ENCODE measurements at places on chromosomes 5 and 9.

DNA sequence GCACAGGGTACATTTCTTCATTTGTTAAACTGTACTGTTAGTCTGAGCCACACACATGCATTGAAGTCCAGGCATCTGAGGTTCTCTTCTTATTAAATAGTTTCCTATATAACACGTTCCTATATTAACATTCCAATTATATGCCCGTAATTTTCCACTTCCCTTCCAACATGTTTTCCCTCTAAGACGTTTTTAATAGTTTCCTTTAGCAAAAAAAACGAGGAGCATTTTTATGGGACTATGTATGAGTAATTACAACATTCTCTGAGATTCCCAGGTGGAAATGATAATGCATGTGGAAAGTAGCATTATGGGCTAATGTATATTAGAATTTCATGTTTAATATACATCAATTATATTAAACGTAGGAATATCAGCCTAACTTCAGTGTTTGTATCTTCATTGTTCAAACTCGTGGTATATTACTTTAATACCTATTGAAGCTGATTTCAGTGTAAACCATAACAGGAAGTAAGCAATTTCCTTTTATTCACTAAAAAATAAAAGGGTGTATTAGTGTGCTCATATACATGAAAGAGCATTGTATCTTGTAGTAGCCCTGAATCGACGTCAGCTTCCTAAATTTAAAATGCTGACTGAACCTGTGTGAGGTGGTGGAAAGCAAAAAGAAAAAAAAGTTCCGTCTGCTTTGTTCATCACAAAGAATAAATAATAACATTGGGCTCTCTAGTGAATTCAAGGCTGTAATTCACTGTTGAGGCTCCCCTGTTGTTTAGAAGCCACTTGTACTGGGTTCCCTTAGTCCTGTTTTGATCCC, 11.3 kb downstream of the SMARCA2 start:
- no peak for DNase-seq

- no peak for DNase-seq
These were observed 25.7 kb upstream of the FAM81B start for GRCh38 chr5:95365302-95366095.

DNA sequence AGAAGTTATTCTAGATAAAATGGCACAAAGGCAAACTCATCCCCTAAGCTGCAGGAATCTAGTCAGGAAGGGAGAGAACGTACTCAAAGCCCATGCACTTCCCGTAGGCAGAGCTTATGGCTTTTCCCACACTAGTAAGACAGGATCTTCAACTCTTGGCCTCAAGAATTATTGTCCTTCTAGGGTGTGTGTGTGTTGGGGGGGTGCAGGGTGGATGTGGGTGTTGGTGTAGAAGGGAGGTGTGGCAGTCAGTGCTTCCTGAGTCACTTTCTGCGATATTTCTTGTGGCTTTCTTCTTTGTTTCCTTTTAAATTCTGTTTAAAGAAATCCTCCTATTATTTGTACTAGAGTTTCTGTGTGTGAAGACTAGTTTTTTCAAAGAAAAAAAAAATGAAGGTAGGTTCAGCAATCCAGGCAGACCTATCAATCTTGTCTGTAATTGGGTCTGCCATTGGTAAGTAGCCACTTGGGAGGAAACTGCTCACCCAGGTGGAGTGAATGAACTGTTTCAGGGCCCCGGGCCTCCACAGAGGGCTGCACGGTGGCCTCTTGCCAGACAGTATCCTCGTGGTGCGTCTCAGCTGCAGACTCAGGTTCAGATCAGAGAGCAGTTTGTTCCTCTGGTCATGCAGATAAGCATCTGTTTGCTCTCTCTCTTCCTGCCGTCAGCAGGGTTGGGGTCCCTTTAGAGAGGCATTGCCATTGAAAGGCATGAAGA, 131.9 kb downstream of the NPR3 start:
- no peak for DNase-seq

GRCh38 chr9:98132806-98133631, 14.0 kb upstream of the TRIM14 start:
- no peak for DNase-seq

DNA sequence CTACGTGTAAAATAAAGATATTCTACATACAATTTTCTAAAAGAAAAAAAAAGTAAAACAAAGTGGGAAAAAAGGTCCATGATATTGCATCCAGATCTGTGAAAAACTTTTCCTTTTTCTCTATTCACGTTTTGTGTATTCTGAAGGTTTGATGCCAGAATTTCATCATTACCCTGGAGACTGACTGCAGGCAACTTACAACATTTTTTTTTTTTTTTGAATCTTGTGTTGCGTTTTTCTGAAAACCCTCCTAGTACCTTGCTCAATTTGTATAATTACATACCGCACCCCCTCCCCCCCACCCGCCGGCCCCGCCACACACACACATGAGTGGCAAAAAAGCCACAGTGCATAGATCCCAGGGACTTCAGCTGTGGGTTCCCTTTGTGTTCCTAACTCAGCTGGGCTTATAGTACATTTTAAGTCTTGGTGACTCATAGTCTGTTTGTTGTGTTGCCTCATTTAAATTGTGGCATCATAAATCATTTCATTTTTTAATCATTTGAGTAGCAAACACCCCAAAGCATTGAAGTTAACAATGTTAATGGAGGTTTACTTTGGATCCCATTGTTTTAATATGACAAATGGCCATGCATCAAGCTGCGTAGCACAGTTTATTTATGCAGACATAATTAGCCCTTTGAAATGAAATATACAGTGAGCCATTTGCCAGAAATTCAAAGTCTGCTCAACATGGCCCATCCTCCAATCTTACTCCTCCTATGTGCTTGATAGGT, 36.0 kb downstream of the PRDM6 start:
- DNase-seq: no peak

GRCh38 chr9:116100711-116101121, 52.9 kb upstream of the PAPPA start:
- DNase-seq: no peak

DNA sequence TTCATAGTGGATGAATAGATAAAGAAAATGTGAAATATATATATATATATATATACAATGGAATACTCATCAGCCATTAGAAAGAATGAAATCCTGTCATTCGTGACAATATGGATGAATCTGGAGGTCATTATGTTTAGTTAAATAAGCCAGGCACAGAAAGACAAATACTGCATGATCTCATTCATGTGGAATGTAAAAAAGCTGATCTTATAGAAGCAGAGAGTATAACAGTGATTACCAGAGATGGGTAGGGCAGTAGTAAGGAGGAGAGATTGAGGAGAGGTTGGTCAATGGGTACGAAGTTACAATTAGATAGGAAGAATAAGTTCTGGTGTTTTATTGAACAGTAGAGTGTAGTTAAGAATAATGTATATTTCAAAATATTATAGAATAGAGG, 19.7 kb upstream of the PCDHAC2 start:
- DNase-seq: no peak

DNA sequence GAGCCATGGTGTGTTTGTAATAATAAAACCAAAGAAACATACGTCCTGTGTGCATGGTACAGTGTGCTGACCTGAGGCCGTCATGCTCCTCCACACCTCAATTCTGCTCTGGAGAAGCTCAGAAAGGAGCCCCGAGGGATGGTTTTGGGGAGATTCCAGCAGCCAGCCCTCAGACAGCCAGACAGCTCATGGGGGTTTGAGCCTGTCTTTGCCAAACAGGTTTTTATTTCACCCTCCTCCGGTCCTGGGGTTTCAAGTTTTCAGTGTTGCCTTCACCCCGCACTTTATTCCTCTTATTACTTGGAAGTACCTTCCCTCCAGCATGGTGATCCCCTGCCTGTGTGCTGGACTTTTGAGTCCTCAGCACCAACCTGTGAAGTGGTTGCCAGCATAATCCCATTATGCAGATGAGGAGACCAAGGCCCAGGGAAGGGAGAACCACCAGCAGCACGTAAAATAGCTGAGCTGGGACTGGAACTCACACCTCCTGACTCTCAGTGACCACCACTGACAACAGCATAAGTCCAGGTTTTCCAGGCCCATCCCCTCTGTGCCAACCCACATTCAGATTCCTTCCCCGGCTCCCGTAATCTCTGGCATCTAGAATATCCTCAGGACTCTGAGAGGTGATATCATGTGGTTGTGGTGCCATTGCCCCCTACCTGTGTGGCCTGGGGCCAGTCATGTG, 35.1 kb downstream of the TGFBI start:
- no peak for DNase-seq

DNA sequence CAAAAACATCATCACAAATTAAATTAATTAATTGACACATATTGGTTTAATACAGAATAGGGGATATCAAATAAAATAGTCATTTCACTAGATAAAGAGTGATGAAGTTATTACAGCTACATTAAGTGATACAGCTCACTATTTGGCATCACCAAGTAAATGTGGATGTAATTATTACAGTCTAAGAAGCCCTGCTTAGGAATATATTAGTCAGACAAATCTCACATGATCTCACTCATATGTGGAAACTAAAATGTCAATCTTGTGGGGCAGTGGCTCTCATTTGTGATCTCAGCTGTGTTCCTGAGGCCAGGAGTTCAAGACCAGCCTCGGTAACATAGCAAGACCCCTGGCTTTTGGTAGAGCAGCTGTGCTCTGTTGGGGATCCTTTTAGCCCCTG, 233.4 kb upstream of the RGMB start:
- no peak for DNase-seq

GRCh38 chr9:131627648-131628458, 82.5 kb downstream of the PRRT1B start:
- peak; percentile 34 for DNase-seq

DNA sequence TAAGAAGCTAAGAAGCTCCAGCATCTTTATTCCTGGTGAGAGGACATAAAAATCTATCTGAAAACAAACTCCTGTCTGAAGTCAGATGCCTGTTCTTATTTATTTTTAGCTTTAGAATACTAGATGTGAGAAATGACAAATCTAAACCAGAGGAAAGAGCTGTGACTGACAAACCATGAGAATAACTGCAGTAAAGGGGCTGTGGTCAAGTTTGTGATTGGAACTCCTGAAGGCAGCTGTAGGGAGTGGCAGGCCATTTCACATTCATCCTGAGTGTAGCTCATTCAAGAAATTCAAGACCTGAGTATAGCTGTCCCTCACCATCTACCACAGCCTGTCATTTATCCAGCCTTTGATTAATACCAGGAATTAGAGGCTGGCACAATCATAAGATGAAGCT, 718.8 kb downstream of the BRINP1 start:
- no peak for DNase-seq

- no peak for DNase-seq
These were observed 499.1 kb upstream of the MPDZ start for GRCh38 chr9:13778631-13779030.

- DNase-seq: no peak
These were observed at the start of gene OCLN for GRCh38 chr5:69492391-69492922. Gene OCLN, plus strand, starts transcription at chr5:69492790. Its CDS starts 11,455 bp downstream, at chr5:69504245.

DNA sequence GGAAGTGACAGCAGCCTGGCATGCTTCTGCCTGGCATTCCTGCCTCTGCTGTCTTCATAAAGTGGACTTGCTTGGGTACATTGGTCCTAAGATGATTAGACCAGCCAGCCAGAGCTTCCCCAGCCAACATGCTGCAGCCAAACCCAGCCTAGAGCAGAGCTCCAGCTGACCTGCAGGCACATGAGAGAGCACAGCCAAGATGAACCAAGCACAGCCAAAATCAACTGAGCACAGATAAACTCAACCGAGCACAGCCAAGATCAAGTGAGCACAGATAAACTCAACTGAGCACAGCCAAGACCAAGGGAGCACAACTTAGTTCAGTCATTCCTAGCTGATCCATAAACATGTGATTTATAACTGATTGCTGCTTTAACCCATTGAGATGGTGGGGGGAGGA, 266.5 kb downstream of the MSX2 start:
- no peak for DNase-seq

- DNase-seq: no peak
These were observed 81.5 kb upstream of the PTCH1 start for GRCh38 chr9:95598236-95598635.

- no peak for DNase-seq
These were observed 67.1 kb downstream of the COL5A1 start for GRCh38 chr9:134708672-134709038.

DNA sequence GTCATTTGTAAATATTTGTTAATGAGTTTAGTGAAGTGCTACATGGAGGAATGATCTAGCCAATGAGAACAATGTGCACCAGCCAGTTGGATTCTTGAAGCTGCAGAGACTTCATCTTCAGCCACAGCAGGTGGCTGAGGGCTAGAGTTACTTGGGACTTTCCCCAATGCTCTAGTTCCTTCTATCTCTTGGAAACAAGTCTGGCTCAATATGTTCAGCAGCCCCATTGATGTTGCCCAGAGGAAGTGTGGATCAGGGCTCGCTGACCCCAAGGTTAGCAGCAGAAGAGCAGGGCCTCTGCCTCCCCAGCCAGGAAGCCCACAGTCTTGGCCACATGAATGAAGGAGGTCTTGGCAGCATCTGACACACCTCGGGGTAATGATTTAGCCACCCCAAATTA, 117.5 kb downstream of the SLC1A3 start:
- DNase-seq: no peak

- peak; percentile 58 for DNase-seq
These were observed at the start of gene MTAP for GRCh38 chr9:21802418-21803000. Gene MTAP, plus strand, starts transcription at chr9:21802636. Its CDS starts 113 bp downstream, at chr9:21802749.

- DNase-seq: no peak
These were observed 18.3 kb upstream of the OBP2B start for GRCh38 chr9:133227242-133227860.

- DNase-seq: no peak
These were observed 102.6 kb downstream of the RGS3 start for GRCh38 chr9:113566016-113566711.

DNA sequence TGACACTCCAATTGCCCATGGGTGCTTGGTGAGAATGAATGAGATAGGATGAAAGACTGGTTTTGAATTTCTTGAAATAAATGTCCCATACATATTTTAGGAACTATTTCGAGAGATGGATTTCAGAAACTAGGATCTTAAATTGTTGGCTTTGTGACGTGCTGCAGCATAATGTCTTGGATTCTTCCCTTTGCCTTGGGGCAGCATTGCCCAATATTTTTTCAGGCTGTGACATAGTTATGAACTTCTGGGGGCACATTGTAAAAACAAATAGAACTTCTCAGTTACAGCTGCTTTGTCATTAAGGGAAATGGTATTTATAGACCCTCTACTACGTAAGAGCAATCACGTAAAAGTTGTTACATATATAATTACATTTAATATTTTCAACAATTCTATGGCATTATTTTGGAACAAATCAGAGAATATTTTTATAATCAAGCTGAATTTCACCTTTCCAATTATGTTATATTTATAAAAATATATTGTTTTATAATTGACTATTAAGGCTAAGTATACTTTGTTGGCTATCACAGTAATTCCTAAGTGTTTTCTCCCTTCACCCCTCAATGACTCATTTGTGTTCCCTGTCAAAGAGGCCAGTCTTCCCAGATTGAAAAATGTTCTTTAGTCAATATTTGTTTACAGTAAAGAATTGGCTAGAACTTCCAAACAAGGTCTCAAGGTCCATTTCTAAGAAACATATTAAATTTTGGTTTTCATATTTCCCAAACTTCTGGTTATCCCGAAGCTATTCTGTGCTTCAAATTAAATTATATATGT, 1388.3 kb upstream of the ACO1 start:
- DNase-seq: no peak

- no peak for DNase-seq
These were observed 107.8 kb downstream of the PSD2 start for GRCh38 chr5:139903450-139903794.

DNA sequence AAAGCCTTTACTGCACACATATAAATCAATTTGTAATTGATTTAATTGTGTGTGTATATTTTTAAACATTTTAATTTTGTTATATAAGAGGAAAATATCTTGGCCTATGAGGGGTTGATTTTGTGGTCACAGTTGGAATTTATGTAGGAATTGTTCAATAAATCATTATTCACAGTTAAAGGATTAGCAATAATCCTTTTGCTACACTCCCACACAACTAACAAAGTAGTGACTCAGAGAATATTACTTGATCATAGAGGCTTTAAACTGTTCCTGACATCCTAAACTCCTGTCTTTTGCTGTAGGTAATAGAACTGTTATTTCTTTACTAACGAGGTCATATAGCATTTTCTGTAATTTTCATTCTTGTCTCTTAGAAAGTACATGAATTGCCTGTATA, 95.5 kb downstream of the ZCCHC7 start:
- no peak for DNase-seq

All from activated CD4-positive, alpha-beta T cell treated with anti-CD3 and anti-CD28 coated beads, Interleukin-2, amount 50 U/mL, for 4 hours (primary cell).